OCI-LY7 (cell line): ENCODE measurements at places on chromosomes 6 and 20. TPM values are rescaled to one million over a fixed set of nuclear protein-coding genes. Genes with fewer than 3 reads are reported as not detected.

Gene TINAG
- not detected in 2 replicates for total RNA-seq

Gene PAK5
- not detected in 2 replicates for total RNA-seq

Gene RNASET2
- 73.0 and 105 TPM in 2 replicates for total RNA-seq

Gene FRMD1
- total RNA-seq: not detected in 2 replicates

Gene AGER
- 26.9 and 29.9 TPM in 2 replicates for total RNA-seq

DNA sequence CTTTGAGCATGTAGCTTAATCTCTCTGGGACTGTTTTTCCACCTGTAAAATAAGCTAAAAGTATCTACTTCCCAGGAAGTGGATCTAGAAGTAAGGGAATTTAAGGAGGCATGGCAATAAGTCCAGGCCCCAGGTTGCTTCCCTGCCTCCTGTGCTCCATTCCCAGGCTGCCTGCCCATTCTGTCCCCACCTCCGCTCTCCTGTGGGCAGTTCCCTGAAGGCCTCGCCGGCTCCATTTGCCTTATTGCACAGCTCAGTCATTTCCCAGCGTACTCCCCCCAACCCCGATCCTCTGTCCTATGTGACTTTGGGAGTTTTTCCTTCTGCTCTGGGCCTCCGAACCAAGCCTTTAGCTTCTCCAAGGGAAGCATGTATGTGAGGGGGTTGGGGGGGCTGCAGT lies 4.6 kb downstream of the SLC29A1 start:
- no peak for DNase-seq

GRCh38 chr6:160253714-160254113 lies 4.9 kb downstream of the SLC22A2 start:
- no peak for DNase-seq

DNA sequence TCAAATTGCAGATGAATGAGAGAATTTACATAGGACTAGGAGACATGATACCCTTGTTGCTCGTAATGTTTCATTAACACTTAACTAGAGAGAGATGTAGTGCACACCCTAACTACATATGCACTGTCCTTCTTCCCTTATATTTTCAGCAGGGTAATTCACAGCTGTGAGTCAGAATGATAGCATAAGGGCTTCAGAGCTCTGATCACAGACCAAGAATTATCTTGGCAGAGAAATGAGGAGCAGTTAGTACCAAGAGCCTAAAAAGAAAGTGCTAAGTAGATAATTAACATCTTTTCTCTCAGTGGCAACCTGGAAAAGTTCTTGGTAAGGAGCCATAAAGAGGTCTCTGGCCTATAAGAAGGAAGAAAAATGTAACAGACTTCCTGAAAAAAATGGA lies 35.8 kb downstream of the GRIK2 start:
- no peak for DNase-seq

DNA sequence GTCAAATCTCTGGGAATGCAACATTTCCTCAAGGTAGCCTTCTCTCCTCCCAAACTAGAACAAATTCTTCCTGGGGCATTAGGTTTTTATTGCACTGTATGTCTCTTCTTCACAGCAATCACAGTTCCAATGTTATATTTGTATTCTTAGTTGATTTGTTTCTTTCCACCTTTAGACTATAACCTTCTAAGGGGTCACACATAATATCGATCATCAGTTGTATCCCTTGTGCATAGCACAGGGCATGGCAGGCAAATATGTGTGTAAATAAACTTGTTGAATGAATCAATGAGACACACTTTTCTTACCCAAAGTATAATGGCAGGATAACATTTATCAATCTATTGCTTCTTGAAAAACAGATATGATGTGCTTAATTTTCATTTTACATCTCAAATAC lies 81.0 kb downstream of the ATG5 start:
- DNase-seq: no peak

GRCh38 chr20:12210591-12210990 lies 292.9 kb downstream of the BTBD3 start:
- DNase-seq: no peak

DNA sequence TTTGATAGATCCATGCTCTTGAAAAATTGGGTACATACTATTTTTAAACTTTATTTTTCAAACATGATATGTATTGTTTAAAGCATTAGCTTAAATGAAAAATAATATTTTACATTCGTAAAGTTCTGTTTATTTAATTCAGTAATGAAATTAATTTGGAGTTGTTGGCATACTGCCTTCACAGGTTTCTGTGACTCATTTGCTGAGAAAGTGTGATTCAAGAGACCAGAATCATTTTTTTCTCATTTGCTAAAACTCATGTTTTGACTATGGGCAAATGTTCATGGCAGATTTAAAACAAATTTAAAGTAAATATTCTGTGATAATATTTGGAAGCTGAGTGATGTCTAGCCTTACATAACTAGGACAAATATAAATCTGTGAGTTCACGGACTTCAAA lies 230.4 kb downstream of the BCKDHB start:
- DNase-seq: no peak

GRCh38 chr6:170172825-170173256 lies 118.0 kb downstream of the DLL1 start:
- no peak for DNase-seq

- no peak for DNase-seq
Measured at GRCh38 chr6:46964716-46965519, 43.2 kb upstream of the ADGRF5 start.

DNA sequence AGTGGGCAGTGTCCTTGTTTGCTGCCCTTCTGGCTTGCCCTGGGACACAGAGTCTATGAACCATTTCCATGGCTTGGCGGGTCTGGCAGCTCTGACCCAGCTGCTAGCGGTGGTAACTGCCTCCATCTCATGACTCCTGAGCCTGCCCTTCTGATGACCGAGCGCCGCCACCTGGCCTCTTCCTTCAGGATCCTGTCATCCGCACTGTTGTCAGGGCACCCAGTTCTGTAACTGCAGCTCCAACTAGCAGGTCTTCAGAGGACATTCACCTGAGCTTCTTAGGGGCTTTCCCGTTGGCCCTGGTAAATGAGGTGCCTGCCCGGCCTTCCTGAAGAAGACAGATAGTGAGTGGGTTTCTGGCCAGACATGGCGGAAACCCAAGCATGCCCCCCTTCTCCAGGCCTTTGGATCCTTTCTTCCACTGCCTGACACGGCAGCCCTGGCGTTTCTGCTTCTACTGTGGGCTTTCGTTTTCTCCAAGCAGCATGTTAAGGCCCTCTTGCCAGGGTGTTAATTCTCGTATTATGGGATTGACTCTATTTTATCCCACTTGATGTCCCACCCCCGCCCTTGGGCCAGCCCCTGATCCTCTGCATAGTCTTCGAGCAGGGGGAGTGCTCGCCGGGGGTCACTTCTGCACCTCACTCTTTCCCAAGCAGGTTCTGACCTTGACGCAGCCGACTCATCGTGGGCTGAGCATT lies 24.7 kb downstream of the PACSIN1 start:
- DNase-seq: no peak

DNA sequence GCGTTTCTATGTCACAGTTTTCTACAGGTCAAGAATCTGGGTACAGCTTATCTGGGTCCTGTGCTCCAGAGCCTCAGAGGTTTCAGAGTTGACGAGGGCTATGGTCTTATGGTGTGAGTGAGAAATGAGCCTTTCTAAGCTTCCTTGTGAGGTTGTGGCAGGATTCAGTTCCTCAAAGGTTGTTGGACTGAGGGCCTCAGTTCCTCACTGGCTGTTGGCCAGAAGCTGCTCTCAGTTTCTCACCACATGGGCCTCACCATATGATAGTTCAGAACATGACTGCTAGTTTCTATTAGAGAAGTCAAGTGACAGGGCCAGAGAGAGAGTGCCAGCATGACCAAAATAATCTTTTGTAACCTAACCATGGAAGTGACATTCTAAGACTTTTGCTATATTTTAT lies 96.1 kb downstream of the NUS1 start:
- DNase-seq: no peak
